ENCODE measurements at places on chromosomes 7 and 10.

GRCh38 chr10:85602306-85602705 is 764.3 kb downstream of the GRID1 start:
- no peak for DNase-seq

- no peak for DNase-seq
Observed at GRCh38 chr7:85125651-85126131, 61.2 kb downstream of the SEMA3D start.

DNA sequence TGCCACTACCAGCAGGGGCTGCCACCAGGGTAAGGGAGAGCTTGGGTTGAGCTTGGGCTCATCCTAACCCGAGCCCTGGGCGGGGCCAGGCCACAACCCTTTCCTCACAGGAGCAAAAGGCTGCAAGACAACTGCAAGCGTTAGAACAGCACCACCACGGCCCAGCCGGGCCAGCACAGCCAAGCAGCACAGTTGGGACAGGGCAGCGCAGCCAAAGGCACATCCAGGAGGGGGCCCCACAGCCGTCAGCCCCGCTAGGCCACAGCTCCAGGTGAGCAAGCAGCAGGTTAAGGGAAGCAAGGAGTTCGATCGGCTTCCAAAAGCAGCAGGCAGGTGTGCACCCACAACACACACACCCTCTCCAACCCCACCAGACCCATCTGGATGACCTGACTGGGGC is 7.0 kb upstream of the NDST2 start:
- no peak for DNase-seq

GRCh38 chr10:131812736-131813604 is 87.8 kb upstream of the PPP2R2D start:
- DNase-seq: no peak

GRCh38 chr7:114534953-114535352 is 120.3 kb downstream of the FOXP2 start:
- DNase-seq: no peak

All from hippocampal formation (tissue), 2 donors.